ENCODE measurements at places on chromosomes 12 and 14. TPM values are rescaled to one million over a fixed set of nuclear protein-coding genes. Genes with fewer than 3 reads are reported as not detected.

DNA sequence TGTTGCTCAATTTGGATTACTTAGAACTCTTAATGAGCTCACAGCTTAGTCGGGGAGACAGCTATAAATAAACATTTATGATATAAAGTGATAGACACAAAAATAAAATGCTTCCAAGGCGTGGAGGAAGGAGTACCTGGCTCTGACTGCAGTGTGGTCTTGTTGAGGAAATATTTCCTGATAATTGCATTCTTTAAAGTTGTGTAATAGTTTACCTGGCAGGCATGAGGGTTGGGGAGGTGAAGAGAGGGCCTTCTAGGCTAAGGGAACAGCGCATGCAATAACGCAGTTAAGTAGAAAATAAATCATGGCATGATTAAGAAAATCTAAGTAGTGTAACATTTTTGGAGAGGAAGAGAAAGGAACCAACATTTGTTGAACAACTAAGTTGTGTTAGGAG is 260.5 kb upstream of the ATP2B1 start:
- H3K4me3 ChIP-seq: no peak overlapping the region
- H3K27me3 ChIP-seq: no peaks in the 10 kb centered on the region
- H3K27ac ChIP-seq: no peak overlapping the region
- no peaks in the 10 kb centered on the region for H3K4me1 ChIP-seq

DNA sequence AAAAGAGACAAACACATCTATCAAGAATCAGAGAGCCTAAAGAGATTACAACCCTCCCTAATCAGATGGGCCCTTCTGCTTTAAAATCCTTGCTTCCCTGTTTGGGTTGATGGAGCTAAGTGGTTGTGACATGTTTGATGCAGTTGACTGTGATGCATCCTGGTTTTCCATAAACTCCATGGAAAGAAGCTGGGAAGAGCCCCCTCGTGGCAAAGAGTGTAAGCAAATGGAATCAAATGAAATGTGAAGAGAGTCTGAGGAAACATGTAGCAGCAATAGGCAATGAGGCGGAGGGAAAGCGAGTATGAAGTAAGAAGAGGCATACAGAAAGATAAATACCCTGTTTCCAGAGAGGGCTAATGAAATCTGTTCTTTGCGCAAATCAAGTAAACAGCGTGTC is 70.4 kb upstream of the SLCO1C1 start:
- H3K27ac ChIP-seq: no peak overlapping the region
- DNase-seq: peak; percentile 48
- H3K4me3 ChIP-seq: no peak overlapping the region
- H3K4me1 ChIP-seq: peaks cover 29% of the 10 kb centered on the region

DNA sequence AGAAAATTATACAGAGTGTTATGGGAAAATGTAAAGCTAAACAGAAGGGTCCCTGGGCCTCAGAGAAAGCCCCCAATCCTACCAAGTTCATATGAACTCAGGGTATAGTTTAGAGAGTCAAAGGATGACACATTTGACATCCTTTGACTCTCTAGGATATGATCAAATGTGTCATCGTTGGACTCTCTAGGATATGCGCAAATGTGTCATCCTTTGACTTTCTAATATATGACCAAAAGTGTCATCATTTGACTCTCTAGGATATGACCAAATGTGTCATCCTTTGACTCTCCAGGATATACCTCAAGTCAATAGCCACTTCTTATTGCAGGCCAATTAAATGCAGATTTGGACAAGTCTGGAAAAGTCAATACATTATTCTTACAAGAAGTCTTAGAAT is 204.8 kb upstream of the IGF1 start:
- H3K27me3 ChIP-seq: no peaks in the 10 kb centered on the region
- no peaks in the 10 kb centered on the region for H3K36me3 ChIP-seq
- no peak for DNase-seq
- H3K4me1 ChIP-seq: no peaks in the 10 kb centered on the region

DNA sequence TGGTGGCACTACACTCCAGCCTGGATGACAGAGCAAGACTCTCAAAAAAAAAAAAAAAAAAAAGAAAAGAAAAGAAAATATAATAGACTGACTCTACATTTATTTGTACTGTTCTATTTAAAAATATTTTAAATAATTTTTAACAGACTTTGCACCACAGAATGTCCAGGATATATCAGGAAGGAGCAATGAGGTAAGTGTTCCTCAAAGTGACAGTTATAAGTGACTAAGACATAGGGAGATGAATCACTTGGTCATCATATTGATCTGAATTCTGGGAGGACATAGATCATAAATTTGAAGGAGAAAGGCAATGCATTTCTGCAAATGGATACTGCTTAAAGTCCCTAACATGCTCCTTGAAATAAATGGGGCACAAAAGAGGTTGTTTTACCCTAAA is 221.5 kb downstream of the KCNC2 start:
- no peaks in the 10 kb centered on the region for H3K4me1 ChIP-seq
- H3K27me3 ChIP-seq: no peaks in the 10 kb centered on the region
- no peak overlapping the region for H3K27ac ChIP-seq
- no peaks in the 10 kb centered on the region for H3K36me3 ChIP-seq
- no peak for DNase-seq
- no peak overlapping the region for H3K4me3 ChIP-seq

The SLC5A8 gene
- total RNA-seq: not detected

Data from cardiac muscle cell (in vitro differentiated cells and primary cell).